ENCODE measurements at places on chromosomes 2 and 18. TPM values are rescaled to one million over a fixed set of nuclear protein-coding genes. Genes with fewer than 3 reads are reported as not detected.

The PROM2 gene
- 101 TPM for total RNA-seq

The MTIF2 gene
- 101 TPM for total RNA-seq

The MEIS1 gene
- 16.1 TPM for total RNA-seq

The SCN9A gene
- 6.2 TPM for total RNA-seq

The REG3G gene
- total RNA-seq: not detected

The PCARE gene
- not detected for total RNA-seq

The EN1 gene
- total RNA-seq: not detected

The KLHL29 gene
- total RNA-seq: 9.9 TPM

The ANKRD30B gene
- total RNA-seq: not detected

The DES gene
- not detected for total RNA-seq

The RAB6C gene
- total RNA-seq: under 0.01 TPM

The PLGLB2 gene
- 1.5 TPM for total RNA-seq

The SPDYA gene
- total RNA-seq: 0.68 TPM

The MSH2 gene
- 14.0 TPM for total RNA-seq

The NAT8 gene
- not detected for total RNA-seq

The FAM237A gene
- not detected for total RNA-seq

The CIDEA gene
- 5.5 TPM for total RNA-seq

All from nasal cavity respiratory epithelium epithelial cell of viscerocranial mucosa (primary cell).